ENCODE measurements at places on chromosomes 4 and X.

DNA sequence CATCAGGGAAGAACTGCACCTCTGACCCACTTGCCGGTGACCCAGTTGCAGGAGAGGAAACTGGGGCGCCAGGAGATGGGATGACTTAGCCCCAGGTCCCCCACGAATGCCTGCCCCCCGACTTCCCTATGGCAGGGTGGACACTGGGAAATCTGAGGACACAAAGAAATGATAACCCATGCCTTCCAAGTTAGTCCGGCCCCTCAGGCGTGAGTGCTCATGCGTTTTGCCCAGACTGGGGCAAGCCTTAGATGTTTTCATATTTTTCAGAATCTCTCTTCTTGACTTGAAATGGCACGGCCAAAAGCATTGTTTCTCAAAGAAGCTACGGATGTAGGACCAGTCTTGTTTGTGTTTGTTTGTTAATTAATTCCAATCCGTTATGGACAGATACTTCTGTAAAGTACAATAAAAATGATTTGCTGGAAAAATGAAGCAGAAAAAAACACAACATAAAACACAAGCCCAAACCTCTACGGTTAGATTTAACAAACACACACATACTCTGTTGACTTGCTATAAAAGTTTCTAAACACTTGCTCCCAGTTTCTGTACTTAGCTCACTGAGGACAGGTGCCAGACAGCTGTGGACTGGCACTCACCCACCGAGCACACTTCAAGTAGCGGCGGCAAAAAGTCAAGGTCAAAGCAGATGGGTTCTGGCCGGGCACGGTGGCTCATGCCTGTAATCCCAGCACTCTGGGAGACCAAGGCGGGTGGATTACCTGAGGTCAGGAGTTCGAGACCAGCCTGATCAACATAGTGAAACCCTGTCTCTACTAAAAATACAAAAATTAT is 341.5 kb downstream of the BCOR start:
- DNase-seq = no peak

- no peak for DNase-seq
These were observed 26.5 kb downstream of the ELF4 start for GRCh38 chrX:130083656-130084382.

- DNase-seq = no peak
These were observed 2.7 kb upstream of the NALF2 start for GRCh38 chrX:69501429-69501828.

- no peak for DNase-seq
These were observed 38.6 kb downstream of the MFAP3L start for GRCh38 chr4:169987327-169988228.

DNA sequence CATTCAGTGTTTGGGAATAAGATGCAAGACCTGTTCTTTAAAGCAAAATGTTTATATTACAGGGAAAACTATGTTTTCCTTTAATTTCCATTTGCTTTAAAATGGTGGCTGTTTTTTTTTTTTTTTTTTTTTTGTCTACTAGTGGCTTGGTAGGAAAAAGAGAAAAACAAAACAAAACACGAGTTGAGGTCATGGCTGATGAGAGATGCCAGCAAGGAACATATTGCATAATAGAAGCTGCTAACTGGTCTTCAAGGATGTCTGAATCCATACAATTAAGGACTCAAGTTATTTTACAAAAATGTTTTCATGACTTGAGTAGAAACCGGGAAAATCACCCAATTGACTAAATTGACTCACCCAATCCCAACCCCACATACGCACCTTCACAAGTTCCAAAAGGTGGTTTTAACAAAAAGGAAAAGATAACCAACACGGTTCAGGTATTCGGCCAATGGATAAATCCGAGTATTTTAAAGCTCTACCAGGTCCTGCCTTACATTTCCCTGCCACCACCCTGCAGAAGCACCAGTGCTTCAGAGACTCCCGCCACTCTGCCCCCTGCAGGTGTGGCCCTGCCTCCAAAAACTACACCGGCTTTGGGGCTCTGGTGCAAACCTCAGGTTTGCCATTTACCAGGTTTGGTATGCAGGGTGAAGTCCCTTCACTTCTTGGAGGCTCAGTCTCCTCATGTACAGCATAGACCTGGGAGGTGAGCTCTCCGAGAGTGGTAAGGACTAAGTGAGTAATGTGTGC is 27.1 kb downstream of the PIR start:
- DNase-seq = no peak

DNA sequence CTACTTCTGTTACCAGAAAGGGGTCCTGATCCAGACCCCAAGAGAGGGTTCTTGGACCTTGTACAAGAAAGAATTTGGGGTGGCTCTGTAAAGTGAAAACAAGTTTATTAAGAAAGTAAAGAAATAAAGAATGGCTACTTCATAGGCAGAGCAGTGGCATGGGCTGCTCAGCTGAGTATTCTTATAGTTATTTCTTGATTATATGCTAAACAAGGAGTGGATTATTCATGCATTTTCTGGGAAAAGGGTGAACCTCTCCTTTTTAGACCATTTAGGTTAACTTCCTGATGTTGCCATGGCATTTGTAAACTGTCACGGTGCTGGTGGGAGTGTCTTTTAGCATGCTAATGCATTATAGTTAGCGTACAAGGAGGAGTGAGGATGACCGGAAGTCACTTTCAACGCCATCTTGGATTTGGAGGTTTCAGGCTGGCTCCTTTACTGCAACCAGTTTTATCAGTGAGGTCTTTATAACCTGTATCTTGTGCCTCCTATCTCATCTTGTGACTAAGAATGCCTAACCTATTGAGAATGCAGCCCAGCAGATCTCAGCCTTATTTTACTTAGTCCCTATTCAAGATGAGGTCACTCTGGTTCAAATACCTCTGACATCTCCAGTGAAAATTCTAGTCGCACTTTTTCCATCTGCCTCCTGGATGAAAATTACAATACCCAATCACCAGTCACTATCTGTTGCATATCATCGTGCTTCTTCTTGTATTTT is 15.5 kb upstream of the TDO2 start:
- DNase-seq = no peak

DNA sequence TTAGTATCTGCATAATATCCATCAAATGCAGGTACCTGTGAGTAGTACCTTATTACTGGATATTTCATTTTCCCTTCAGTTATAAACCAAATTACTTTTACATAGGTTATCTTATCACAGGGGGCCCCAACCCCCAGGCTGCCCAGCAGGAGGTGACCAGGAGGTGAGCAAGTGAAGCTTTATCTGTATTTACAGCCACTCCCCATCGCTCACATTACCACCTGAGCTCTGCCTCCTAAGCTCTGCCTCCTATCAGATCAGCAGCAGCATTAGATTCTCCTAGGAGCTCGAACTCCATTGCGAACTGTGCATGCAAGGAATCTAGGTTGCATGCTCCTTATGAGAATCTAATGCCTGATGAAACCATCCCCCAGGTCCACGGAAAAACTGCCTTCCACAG is 6.3 kb downstream of the PRSS12 start:
- no peak for DNase-seq

- no peak for DNase-seq
These were observed 88.5 kb upstream of the NOCT start for GRCh38 chr4:138927072-138927471.

GRCh38 chrX:39893417-39894338 is 204.1 kb downstream of the BCOR start:
- DNase-seq = no peak

GRCh38 chrX:7201496-7201895 is 53.5 kb upstream of the PUDP start:
- no peak for DNase-seq

- no peak for DNase-seq
These were observed 17.2 kb upstream of the HOPX start for GRCh38 chr4:56698329-56698728.

DNA sequence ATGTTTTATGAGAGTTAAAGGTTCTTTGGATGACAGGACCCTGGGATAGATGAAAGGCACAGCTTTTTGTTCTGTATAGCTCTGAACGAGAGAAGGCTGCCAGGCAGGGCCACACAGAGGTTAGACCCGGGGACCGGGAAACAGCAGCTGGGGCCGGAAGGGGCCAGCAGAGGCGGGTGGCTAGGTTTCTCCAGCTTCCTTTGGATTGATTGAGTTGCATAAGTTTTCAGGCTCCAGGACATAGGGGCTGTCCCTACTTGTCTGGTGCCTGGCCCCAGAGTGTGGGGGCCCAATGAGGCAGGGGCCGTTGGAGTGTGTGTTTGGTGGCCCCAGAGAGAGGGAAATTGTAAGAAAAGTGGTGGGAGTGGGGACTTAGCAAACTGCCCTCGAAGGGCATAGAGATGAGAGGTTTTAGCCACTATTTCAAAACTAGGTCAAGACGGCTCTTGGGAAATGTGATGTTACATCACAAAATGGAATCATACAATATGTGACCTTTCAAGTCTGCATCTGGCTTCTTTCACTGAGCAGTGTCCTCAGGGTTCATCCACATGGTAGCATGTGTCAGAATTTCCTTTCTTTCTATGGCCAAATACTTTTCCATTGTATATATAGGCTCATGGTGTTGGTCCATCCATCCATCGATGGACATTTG is 3.7 kb downstream of the ZFP92 start:
- no peak for DNase-seq

GRCh38 chr4:183399126-183399522 is 45.3 kb upstream of the CDKN2AIP start:
- DNase-seq = no peak

- no peak for DNase-seq
These were observed 1.9 kb downstream of the PRPS1 start for GRCh38 chrX:107630031-107630689.

DNA sequence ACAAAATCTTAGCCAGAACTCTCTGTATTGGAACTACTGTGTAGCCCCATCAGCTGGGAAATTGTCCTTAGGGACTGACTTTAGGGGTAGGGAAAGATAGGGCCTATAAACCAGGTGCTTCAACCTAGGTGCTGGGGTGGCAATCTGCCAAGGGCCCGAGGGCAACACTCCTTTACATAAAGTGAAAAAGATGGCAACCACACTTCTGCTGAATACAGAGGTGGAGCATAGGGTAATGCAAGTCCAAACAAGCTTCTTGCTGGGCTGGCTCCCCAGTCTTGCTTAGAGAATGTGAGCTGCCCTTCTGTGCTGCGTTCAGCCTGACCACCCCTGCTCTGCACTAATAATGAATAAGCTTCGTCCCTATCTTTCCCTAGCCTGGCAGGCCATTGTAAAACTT is 9.8 kb downstream of the ZBTB33 start:
- DNase-seq = no peak

- DNase-seq = no peak
These were observed 1170.8 kb upstream of the PCDH7 start for GRCh38 chr4:29549342-29549741.

DNA sequence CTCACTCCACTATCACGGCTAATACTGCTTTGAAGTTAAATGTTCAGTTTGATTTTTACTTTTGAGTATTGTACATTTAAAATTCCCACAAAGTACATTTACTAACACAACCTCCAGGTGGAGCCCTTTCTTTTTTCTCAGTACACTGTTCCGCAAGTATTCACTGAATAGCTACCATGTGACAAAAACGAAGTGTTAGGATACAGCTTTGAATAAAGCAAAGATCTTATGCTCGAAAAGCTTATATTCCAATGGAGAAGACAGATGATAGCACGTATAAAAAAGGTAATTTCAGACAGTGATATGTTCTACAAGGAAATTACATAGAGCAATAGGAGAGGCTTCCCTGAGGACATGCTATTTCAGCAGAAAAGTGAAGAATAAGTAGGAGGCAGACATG is 60.7 kb upstream of the ABCG2 start:
- DNase-seq = peak; percentile 75

- peak; percentile 93 for DNase-seq
These were observed 17.0 kb upstream of the TMEM144 start for GRCh38 chr4:158193171-158193749.

DNA sequence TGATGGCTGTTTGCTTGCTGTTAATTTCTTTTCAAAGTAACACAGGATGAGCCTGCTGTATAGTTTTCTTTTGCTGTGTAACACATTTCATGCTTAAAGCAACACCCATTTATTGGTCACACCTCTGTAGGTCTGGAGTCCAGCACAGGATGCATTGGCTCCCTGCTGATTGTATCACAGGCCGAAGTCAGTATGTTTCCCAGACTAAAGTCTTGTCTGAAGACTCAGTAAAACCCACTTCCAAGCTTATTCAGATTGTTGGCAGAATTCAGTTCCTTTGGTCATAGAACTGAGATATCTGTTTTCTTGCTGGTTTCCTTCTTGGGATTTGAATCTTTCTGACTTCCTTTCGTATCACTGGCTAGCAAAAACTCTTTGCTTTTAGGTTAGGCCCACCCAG is 54.3 kb downstream of the LRP2BP start:
- no peak for DNase-seq

DNA sequence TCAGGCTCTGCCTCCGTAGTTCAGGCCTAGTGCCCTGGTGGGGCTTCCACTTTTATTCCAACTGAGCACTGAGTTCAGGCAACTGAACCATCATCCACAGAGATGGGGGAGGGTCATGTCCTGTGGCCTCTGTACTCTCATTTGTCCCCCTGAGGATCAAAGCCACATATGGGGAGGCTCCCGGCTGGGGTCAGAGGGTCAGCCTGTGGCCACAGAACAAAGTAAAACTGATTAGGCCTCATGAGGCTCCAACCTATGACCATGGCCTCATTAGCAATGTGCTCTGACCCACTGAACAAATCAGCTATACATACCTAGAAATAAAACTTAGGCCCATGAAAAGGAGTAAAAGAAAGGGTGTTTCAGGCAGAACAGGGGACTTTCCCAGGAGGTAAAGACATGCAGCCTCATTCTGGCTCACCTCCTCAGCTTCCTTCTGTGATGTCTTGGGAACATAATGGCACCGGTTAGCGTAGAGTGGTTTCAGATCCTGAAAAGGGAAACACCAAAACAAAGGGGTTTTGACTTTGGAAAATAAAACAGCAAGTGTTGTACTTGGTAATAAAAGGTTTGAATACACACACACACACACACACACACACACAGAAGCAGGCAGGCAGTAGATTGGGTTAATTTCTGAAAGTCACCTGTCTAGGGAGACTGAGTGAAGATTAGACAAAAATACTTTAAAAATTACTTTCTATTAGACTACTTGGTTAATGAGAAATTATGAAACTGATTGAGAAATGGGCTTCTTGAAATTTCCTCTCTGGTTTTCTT is 24.3 kb downstream of the TMEM255A start:
- DNase-seq = no peak

DNA sequence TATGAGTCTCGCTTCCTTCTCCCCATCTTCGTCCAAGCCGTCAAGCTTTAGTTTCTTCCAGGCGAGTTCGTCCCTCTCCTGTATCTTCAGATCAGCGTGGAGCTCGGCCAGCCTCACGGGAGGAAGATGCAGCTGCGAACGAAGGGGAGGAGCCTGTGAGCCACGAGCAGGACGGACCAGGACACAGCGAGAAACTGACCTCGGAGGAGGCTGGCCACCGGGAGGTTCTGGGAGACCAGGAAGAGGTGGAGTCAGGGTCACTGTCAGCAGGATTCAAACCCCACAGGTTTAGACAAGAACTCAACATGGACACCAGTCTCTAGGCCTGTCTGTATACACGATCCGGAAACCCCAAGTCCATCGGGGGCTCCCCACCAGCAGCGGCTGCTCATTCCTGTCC is 7.3 kb downstream of the LRPAP1 start:
- DNase-seq = no peak

DNA sequence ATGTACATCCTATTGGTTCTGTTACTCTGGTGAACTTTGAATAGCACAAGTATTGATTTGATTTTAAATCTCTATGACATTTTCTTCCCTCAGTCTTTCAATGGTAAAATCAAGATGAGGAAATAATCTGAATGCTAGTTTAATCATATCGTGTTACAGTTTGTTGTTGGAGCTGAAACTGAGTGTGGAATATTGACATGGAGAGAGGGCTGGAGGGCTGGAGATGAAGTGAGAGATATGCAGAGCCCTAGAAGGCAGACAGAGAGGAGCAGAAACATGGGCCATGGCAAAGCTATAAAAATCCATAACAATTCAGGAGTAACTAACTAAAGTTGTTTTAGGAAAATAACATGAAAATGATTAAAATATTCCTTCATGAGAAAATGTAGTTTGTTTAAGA is 141.1 kb downstream of the BANK1 start:
- no peak for DNase-seq

Measured in pons (tissue), 1 donor.